ENCODE measurements at places on chromosomes 3 and 15. TPM values are rescaled to one million over a fixed set of nuclear protein-coding genes. Genes with fewer than 3 reads are reported as not detected.
A peak's percentile ranks its signal among the peaks of the same experiment; 100 is the strongest.

CHRD gene
- total RNA-seq, result 24.8 TPM

- H3K36me3 ChIP-seq, result no peaks in the 10 kb centered on the region
- H3K4me1 ChIP-seq, result peaks cover 3% of the 10 kb centered on the region
- H3K27me3 ChIP-seq, result no peaks in the 10 kb centered on the region
- DNase-seq, result peak; percentile 17
- H3K4me3 ChIP-seq, result no peak overlapping the region
Measured at GRCh38 chr15:68310178-68310803, 32.7 kb downstream of the FEM1B start.

GRCh38 chr3:76096036-76096435 lies 310.7 kb upstream of the ZNF717 start:
- H3K27ac ChIP-seq, result no peak overlapping the region
- no peaks in the 10 kb centered on the region for H3K27me3 ChIP-seq
- DNase-seq, result no peak
- no peaks in the 10 kb centered on the region for H3K4me1 ChIP-seq
- H3K4me3 ChIP-seq, result no peak overlapping the region

DNA sequence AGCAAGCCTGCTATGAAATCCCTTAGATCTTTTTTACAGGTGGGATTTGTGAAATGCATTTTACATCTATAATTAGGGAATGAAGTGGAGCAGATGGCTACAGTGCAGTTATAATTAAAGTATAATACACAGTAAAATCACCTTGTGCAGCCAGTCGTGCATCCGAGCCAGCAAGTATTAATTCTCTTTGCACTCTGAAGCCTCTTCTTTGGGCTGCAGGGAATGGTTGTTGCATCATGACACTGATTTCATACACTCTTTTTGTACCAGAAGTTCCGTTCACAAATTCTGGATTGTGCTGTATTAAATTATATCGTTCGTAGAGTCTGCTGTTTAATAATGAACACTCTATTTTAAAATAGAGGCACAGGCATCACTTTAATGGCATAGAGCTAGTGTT lies 28.7 kb upstream of the TP63 start:
- no peak for DNase-seq
- H3K4me3 ChIP-seq, result no peak overlapping the region
- no peaks in the 10 kb centered on the region for H3K4me1 ChIP-seq
- no peaks in the 10 kb centered on the region for H3K36me3 ChIP-seq
- H3K27me3 ChIP-seq, result no peaks in the 10 kb centered on the region

HHLA2 gene
- 1.0 TPM for total RNA-seq

LRRIQ4 gene
- total RNA-seq, result not detected

GRCh38 chr15:53911431-53911830 lies 66.8 kb upstream of the UNC13C start:
- H3K27ac ChIP-seq, result no peak overlapping the region
- no peak overlapping the region for H3K4me3 ChIP-seq
- no peaks in the 10 kb centered on the region for H3K27me3 ChIP-seq
- H3K36me3 ChIP-seq, result no peaks in the 10 kb centered on the region
- no peak for DNase-seq

DNA sequence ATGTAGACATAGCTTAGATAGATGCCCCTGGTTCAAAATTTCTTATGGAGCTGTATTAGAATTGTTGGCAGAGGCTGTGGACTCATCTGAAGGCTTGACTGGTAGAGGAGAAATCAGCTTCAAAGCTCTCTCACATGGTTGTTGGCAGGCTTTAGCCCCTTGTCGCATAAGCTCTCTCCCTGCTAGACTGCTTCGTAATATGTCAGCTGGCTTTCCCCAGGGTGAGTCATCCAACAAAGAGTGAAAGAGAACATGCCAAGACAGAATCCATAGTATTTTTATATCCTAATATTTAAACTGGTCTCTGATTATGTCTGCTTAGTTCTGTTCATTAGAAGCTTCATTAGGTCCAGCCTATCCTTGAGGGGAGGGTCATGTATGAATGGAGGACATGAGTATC lies 427.4 kb upstream of the NAALADL2 start:
- H3K27me3 ChIP-seq, result no peaks in the 10 kb centered on the region
- H3K36me3 ChIP-seq, result no peaks in the 10 kb centered on the region
- DNase-seq, result no peak

DNA sequence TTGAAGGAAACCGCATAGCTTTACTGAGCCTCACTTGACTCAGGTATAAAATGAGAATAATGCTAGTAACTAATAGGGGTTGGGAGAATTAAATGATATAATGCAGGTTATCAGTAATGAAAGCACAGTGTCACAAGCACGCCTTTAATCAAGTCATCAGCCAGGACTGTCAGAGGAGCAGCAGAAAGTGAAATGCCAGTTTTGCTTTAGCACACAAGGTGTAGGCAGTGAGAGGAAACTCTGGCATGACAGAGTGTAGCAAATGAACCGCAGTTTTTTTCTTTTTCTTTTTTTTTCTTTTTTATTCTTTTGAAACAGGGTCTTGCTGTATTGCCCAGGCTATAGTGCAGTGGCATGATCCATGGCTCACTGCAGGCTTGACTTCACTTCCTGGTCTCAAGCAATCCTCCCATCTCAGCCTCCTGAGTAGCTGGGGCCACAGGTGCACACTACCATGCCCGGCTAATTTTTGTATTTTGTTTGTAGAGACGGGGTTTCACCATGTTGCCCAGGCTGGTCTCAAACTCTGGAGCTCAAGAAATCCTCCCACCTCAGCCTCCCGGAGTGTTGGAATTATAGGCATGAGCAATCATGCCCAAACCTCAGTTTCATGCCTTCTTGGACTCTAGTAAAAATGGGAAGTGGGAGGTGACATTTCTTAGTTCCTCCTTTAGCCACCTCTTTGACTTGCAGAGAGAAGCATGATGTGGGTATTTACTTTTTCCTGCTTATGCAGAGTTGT lies 9.7 kb upstream of the SCAANT1 start:
- no peaks in the 10 kb centered on the region for H3K27me3 ChIP-seq
- H3K27ac ChIP-seq, result no peak overlapping the region
- DNase-seq, result no peak
- no peaks in the 10 kb centered on the region for H3K4me1 ChIP-seq
- no peak overlapping the region for H3K4me3 ChIP-seq
- H3K36me3 ChIP-seq, result no peaks in the 10 kb centered on the region

DNA sequence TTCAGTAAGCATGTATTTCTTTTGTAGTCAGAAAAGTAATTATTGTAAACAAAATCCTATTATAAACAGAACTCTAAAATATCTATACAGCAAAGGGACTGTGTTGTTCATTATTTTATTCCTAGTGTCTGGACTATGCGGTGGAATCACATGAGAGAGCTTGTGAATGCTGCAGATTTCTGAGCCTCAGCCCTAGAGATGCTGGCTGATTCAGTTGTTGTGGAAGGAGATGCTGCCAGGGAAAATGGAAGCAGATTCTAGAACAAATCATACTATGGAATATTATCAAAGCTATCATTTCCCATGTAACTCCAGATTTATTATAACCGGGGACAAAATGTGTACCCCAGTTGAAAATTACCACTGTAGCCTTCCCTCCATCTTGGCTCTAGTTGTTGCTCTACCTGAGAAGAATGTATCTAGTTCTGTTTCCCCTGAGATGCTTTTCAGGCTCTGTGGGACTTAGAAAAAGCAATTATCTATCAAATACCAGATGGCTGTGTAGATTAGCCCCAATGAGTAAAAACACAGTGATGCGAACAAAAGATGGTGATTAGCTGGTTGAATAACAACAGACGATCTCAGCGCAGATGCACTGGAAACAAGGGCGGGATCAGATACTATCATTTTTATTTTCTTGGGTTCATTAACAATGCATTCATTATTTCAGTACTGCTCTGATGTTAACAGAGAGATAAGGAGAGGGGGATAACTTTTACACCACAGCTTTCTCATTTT lies 131.3 kb downstream of the TMEM108 start:
- no peak for DNase-seq
- H3K36me3 ChIP-seq, result no peaks in the 10 kb centered on the region
- H3K27me3 ChIP-seq, result no peaks in the 10 kb centered on the region
- H3K4me1 ChIP-seq, result no peaks in the 10 kb centered on the region
- no peak overlapping the region for H3K27ac ChIP-seq

- no peaks in the 10 kb centered on the region for H3K36me3 ChIP-seq
- DNase-seq, result no peak
- H3K27me3 ChIP-seq, result no peaks in the 10 kb centered on the region
- H3K27ac ChIP-seq, result no peak overlapping the region
Measured at GRCh38 chr15:48872632-48873031, 5.3 kb upstream of the EID1 start.

- H3K4me1 ChIP-seq, result no peaks in the 10 kb centered on the region
- no peaks in the 10 kb centered on the region for H3K27me3 ChIP-seq
- no peak overlapping the region for H3K27ac ChIP-seq
- no peak overlapping the region for H3K4me3 ChIP-seq
Measured at GRCh38 chr3:127487196-127487595, 103.3 kb downstream of the TPRA1 start.

DNA sequence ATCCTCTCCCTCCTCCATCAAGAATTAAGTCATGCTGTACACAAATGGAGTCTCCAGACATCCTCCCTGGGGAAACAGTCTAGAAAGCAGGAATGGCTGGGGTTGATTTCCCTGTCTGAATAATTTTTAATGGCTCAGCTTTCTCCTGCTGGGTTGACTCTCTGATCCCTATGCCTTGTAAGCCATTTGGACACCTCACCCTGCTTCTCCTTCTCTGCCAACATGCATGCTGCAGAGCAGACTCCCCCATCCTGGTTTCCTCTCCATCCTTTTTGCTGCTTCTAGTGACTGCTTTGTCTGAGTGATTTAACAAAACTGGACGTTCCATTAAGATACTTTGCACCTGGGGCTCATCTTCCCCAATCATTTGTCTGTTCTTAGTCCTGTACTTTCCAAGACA lies 22.2 kb downstream of the SV2B start:
- H3K4me1 ChIP-seq, result no peaks in the 10 kb centered on the region
- no peak overlapping the region for H3K4me3 ChIP-seq
- no peak overlapping the region for H3K27ac ChIP-seq

DNA sequence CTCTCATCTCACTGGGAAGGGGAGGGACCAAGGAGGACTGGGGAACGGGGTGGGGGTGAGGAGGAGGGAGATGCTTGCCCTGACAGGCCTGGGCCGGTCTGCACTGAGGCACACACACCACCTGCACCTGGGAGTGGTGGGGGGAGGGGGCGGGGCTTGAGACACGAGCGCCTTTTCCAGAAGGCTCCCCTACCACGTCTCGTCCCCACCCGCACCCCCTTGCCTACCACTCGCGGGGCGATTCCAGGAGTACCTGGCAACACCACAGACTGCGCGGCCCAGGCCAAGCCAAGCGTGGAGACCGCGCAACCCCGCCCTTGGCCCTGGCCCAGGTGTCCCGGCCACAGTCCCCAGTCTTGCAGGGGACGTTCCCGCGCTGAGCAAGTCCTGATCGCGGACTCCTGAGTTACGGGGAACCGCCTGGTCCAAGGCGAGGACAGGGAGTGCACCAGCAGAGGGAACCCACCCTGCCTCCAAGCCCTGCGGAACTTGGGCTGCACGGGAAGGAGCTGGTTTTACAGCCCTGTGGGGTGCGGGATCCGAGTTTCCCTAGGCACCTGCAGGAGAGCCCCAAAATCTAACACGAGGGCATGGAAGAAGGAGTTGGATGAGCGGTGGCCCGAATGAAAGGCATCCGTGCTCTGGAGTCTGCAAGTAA lies 68.1 kb upstream of the SH3GL3 start:
- H3K27me3 ChIP-seq, result peaks cover 11% of the 10 kb centered on the region
- no peaks in the 10 kb centered on the region for H3K36me3 ChIP-seq
- H3K27ac ChIP-seq, result no peak overlapping the region
- H3K4me3 ChIP-seq, result no peak overlapping the region
- DNase-seq, result no peak

DNA sequence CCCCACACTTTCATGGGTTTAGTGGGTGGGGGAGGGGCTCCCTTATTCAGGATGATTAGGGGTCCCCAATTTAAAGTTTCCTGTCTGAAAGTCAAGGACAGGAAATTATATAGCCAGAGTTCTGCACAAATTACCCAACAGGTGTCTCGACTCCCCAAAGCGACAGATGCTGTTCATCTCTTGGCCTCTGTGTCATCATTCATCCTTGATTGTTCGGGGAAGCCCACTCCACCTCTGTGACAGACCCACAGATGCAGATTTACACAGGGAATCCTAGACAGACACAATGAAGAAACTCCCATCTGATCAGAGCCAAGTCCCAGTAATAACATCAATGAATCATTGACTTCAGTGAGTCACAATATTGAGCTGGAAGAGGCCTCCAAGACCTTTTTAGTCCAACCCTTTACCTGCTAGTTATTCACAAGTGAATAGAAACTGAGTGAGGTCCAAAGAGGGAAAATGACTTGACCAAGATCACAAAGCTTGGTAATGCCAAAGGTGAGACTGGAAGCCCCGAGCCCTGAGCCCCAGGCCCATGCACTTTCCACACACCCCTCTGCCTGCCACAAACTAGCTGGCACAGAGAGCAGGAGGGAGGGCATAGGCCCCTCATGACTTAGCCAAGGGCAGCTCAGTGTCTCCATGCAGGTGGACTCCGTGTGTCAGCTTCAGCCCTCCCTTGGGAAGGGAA lies 7.9 kb upstream of the SRP14 start:
- H3K27ac ChIP-seq, result peak overlapping the region; percentile 63
- H3K36me3 ChIP-seq, result no peaks in the 10 kb centered on the region
- peaks cover 11% of the 10 kb centered on the region for H3K4me1 ChIP-seq
- no peaks in the 10 kb centered on the region for H3K27me3 ChIP-seq
- no peak overlapping the region for H3K4me3 ChIP-seq

DNA sequence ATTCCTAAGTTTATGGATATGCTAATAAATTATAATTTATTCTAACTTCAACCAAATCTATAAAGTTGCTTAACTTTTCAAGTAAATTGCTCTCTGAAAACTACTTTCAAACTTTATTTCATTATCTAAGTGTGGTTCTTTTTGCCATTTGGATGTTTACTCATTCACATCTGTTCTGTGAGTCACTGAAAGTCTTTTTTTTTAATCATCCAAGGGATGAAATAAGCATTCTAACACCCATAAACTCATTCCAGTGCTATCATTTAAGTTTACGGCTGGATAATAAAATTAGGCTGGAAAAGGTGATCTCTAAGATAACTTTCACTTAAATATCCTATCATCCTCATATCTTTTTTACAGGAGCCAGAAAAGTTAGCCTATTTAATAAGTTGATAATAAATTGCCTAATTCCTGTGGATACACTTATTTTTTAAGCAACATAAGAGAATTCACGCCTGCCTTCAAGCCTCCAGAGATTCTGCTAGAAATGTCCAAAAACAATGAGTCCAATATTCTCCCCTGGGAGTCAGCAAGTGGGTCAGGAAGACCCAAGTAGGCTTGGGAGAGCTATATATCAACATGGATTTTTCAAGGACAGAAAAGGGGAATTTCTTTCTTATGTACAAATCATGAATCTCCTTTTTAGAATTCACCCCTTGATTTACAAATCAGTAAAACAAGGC lies 25.8 kb downstream of the SCG3 start:
- H3K27ac ChIP-seq, result peak overlapping the region; percentile 95
- peaks cover 2% of the 10 kb centered on the region for H3K36me3 ChIP-seq
- DNase-seq, result peak; percentile 40
- H3K4me3 ChIP-seq, result no peak overlapping the region

DNA sequence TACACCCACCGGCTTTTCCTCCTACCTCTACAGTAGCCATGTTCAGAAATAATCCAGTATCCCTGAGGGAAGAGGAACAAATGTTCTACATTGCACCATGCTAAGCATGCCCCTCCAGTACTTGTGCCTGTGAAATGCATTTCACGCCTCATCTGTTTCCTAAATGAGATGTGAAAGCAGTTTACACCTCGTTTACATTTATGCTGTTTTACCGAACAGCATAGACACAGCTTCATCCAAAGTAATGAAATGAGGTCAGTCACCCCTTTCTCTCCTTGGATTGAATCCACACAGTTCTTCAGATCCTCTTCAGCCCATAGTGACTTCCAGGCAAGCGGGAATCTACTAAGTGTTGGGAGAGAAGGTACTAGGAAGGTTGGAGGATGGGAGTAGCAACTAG lies 514.3 kb downstream of the PDCD6IP start:
- no peak overlapping the region for H3K27ac ChIP-seq
- H3K27me3 ChIP-seq, result no peaks in the 10 kb centered on the region
- no peak overlapping the region for H3K4me3 ChIP-seq
